Endothelial cell (in vitro differentiated cells): ENCODE measurements at places on chromosomes 7 and 10.

- peak; percentile 73 for DNase-seq
Observed at GRCh38 chr7:5704534-5704922, 76.9 kb downstream of the RNF216 start.

GRCh38 chr10:811379-812175 lies 119.9 kb downstream of the LARP4B start:
- DNase-seq, result no peak

- DNase-seq, result no peak
Observed at GRCh38 chr7:55133630-55134358, 115.0 kb downstream of the EGFR start.

DNA sequence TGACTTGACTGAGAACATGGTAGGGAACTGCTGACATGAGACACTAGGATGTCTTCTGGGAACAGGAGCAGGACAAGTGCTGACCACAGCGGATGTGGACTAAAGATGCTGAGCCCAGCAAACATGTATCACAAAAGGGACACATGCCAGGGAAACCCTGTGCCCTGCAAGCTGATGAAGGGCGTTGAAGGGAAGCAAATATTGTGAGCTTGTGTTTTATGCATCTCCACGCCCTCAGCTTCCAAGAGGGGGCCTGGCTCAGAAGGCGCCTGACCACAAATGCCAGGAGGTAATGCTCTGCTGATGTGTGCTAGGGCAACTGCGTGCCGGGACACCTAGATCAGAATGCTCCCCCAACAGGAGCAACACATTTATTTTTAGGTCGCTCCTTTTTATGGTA lies 207.3 kb downstream of the CXCL12 start:
- DNase-seq, result no peak

DNA sequence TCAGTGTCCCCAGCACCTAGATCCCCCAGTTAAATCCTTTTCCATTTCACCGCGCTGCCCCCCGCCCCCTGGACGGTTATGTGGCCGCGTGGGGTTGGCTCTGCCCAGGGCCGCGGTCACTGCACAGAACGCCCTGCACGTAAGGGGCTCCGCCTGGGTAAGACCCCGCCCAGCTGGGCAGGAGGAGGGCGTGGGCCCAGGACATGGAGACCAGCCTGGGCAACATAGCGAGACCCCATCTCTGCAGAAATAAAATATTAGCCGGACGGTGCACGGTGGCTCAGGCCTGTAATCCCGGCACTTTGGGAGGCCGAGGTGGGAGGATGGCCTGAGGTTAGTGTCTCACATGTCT lies 650 bp upstream of the ZFAND2A start:
- DNase-seq, result peak; percentile 26

DNA sequence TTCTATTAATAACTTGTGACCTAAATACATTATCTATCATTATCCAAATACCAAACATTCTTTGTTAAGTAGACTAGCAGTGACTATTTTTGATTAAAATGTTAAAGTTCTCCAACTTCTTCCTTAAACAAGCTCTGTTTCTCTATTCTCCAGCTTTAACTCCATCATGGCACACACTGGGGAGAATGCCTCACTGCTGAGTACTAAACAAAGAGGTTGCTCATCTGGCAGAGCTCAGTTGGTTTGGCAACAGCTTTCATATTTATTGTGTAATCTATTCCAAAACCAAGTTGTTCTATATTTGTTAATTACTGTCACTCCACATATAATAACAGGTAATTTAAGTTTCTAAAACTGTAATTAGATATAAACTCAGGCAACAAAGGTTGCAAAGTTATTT lies 89.6 kb downstream of the USP6NL start:
- no peak for DNase-seq

- no peak for DNase-seq
Observed at GRCh38 chr10:78906734-78907390, 161.9 kb upstream of the ZMIZ1 start.

DNA sequence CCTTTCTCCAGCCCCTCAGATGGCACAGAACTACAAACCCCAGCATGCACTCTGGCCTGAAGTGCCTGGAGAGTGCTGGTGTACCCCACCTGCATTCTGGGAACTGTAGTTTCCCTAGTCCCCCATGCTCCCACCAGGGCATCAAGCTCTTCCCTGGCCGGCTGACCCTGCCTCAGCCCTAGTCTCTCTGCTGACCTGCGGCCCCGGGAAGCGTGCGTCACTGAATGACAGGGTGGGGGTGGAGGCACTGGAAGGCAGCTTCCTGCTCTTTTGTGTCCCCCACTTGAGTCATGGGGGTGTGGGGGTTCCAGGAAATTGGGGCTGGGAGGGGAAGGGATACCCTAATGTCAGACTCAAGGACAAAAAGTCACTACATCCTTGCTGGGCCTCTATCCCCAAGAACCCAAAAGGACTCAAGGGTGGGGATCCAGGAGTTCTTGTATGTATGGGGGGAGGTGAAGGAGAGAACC lies 2.1 kb downstream of the NOS3 start:
- DNase-seq, result peak; percentile 68

DNA sequence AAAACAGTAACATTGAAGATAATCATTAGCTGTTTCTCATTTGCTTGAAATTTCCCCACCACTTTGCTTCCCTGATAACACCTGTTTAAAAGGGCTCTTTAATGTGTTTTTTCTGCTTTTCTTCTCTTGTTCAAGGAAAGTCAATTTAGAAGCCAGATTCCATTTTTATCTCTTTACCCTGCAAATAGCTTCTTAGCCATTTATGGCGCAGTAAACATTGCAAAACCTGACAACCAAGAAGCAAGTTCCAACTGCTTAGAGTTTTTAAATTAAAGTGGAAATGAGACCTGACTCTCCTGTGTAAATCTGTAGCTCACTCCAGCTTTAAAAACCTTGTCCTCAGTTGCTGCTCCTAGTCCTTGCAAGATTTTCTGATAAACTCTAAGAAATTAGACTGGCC lies 30.1 kb downstream of the SGPL1 start:
- DNase-seq, result no peak

GRCh38 chr10:75525067-75525466 lies 93.6 kb downstream of the LRMDA start:
- DNase-seq, result no peak

GRCh38 chr10:48472501-48473069 lies 132.3 kb downstream of the ARHGAP22 start:
- DNase-seq, result no peak

- DNase-seq, result no peak
Observed at GRCh38 chr7:143460271-143460979, 17.2 kb downstream of the TAS2R60 start.

GRCh38 chr7:137684776-137685175 lies 162.0 kb downstream of the DGKI start:
- DNase-seq, result no peak

DNA sequence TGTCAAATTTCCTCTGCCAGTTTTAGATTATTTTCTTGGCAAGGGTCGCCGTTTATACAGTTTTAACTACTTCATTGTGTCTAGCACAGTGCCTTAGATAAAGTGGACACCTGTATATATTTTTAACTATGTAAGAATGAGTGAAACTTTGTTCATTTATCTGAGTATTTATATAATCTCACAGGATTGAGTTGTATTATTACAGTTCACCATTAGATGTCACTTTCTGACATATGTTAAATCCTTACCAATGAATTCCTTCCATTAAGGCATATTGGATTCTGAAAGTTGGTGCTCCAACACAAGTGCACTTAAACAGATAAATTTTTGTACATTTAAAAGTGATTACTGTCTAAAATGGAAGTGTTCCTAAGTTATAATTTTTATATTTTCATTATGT lies 43.0 kb downstream of the ZMYND11 start:
- no peak for DNase-seq

- DNase-seq, result no peak
Observed at GRCh38 chr7:54802841-54803240, 43.8 kb upstream of the SEC61G start.

GRCh38 chr7:40866601-40867000 lies 731.8 kb downstream of the SUGCT start:
- no peak for DNase-seq

DNA sequence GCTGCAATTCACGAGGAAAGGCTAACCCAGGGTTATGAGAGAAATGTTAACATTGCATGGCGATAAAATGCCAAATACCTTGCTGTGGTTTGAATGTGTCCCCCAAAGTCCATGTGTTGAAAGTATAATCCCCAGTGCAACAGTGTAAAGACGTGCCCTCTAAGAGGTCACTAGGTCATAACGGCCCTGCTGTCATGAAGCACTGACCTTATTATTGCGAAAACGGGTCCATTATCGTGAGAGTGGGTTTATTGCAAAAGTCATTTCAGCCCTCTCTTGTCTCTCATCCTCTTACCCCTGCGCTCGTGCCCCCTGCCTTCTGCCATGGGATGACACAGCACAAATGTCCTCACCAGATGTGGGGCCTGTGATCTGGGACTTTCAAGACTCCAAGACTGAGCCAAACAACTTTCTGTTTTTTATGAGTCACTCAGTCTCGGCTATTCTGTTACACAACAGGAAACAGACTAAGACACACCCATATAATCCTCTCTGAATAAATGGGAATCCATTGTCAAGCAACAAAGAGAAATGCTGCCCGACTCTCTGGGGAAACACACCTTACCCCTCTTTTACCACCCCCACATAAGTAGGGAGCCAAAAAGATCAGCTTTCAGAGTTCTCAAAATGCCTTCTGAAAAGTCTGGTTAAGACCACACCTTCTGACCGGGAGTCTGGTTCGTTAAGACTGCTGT lies 73.1 kb upstream of the UCN3 start:
- no peak for DNase-seq

- DNase-seq, result no peak
Observed at GRCh38 chr7:73972614-73973013, 55.4 kb upstream of the ELN start.

GRCh38 chr7:96021568-96021967 lies 249.2 kb downstream of the DYNC1I1 start:
- DNase-seq, result no peak

DNA sequence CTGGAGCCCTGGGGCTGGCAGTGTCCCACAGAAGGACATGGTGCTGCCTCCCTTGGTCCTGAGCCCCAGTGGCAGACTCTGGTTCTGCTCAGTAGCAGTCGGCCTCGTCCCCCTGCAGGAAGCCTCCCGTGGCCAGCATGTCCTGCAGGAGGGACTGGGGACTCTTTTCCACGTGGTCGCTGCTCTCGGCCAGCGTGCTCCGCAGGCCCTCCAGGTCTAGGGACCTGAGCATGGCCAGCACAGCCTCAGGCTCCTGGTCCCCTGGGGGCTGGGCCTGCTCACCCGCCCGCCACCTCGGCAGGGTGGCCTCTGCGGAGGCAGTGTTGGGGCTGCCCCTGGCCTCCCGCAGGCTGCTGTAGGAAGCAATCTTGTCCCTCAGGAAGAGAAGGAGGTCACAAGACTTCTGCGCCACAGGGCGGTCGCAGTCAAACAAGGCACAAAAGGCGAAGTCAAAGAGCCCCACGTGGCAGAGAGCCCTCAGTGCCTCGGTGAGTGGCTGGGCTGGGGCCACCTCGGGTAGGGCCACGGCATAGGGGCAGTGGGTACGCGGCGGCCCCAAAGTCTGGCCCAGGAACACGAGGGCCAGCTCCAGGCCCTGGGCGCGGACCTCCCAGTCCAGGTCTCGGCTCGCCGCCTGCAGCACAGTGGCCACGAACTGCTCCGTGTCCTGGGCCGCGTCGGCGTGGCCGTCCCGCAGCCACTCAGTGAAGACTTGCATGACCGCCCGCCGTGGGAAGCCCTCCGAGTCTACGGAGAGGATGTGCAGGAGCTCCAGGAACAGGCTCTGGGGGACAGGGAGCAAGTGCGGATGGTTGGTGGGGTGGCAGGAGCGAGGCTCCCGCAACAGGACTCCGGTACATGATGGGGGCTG lies 17.1 kb downstream of the BRAT1 start:
- no peak for DNase-seq

DNA sequence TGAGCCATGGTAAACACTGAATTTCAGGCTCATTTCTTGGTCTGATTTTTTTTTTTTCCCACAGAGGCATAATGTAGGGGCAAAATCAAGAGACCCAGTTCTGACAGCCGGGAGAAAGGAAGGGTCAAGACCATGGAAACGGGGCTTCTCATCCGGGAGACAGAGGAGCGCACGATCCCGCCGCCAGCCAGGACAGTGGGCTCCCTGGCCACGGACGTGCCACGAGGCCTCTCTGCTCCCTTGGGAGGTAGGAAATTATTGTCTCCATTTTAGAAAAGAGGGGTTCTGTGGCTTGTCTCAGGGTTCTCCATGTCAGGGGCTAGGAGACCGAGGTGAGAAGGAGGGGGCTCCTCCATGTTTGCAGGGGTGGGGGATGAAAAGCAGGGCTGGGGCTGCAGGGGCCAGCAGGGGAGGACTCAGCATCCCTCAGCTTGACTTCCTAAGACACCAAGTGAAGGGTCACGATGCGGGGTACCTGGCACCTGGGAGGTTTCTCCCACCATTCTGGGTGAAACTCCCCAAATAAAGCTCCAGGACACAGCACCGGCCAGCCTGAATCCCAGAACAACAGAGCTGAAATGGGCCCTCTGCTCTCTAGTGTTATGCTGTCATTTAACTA lies 37.6 kb downstream of the PPIF start:
- DNase-seq, result no peak

- no peak for DNase-seq
Observed at GRCh38 chr7:148914208-148914777, 30.2 kb upstream of the EZH2 start.

- no peak for DNase-seq
Observed at GRCh38 chr10:125990974-125991373, 94.6 kb downstream of the FANK1 start.

DNA sequence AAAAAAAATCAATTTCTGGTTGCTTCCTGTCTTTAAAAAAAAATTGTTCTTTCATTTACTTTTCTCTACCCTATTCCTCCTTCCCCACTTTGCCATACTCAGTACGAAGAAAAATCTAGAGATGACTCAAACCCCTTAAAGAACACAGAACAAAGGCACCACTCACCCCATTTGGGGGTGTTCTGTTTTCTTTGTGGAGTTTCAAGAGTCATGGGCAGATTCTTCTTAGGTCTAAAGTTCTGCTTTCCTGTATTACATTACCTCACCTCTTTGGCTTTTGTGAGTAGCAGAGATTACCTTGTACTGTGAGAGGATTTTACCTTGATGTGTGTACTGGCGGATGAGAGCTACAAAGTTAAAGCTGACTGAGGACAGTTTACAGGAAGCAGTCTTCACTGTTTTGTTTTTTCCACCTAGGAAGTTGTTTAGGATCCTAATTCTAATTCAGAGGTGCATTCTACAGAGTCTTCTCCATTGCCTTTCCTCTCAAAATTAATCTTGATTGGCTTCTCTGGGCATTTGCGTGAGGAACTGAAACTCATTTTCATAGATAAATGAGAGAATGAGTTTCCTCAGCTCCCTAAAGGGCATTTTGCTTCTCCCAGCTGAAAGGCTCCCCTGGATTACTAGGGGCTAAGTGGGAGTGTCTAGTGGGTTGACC lies 20.7 kb downstream of the AVL9 start:
- no peak for DNase-seq

DNA sequence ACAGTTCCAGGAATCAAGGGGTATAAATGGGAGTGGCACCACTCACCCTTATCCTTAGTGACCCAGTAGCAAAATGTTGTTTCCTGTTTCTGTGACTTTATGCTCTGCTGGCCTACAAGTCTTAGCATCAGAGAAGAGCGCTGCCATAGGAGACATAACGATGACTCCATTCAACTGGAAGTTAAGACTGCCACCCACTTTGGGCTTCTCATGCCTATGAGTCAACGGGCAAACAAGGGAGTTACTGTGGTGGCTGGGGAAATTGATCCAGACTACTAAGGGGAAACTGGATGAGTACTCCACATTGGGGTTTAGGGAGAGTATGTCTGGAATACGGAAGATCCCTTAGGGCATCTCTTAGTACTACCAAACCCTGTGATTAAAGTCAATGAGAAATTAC lies 40.6 kb upstream of the PIK3CG start:
- DNase-seq, result no peak
